ENCODE measurements at places on chromosomes 7 and 10. TPM values are rescaled to one million over a fixed set of nuclear protein-coding genes. Genes with fewer than 3 reads are reported as not detected.

The GPC2 gene
- total RNA-seq: 4.1 TPM

The LRMDA gene
- 0.75 TPM for total RNA-seq

The SRGN gene
- 121 TPM for total RNA-seq

The LOXL4 gene
- total RNA-seq: 5.4 TPM

The TYW1B gene
- total RNA-seq: 0.80 TPM

GRCh38 chr10:63520500-63521415 is at the start of gene REEP3:
Gene REEP3, plus strand, starts transcription at chr10:63521401. Its CDS starts 145 bp downstream, at chr10:63521546.
- DNase-seq: no peak

- DNase-seq: peak; percentile 86
These were observed at the start of gene DEPP1 for GRCh38 chr10:44978570-44979280. Gene DEPP1, minus strand, starts transcription at chr10:44978809. Its CDS starts 779 bp downstream, at chr10:44978030.

GRCh38 chr7:151038951-151039849 is 9.1 kb upstream of the ASIC3 start:
- no peak for DNase-seq

DNA sequence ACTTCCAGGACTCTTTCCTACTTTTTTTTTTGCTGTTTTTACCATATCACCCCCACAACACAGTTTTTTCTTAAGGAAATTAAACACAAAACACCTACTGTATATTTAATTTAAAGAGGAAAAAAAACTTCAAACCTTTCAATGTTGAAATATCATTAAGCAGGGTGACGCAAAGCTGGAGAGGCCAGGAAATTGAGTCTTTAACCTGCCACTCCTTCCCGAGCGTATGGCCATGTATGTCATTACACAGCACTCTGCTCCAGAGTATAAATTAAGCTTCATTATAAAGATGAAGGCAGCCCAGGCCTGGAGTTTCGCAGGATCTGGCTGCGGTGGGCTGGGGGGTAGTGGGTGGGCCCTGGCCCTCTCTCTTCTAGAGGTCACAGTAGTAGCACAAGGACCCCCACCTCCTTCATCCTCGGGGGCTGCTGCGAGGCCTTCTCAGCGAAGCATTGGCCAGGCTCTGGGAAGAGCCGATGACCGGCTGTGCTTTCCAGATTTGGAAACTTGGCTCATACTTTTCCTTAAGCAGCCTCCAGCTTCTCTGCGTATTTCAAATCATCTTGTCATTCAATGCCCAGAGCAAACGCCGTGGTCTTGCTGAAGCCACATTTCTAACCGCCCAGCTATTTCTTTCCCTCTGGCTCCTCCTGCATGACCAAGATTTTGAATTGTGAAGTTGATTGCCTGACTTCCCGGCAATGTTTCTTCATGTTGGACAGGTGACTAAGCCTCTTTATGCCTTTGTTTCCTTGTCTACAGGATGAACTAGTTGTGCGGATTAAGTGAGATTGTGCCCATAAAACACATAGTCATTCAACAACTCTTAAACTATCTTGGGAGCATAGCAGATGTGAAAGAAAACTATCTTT is 765.1 kb downstream of the SUGCT start:
- DNase-seq: no peak

DNA sequence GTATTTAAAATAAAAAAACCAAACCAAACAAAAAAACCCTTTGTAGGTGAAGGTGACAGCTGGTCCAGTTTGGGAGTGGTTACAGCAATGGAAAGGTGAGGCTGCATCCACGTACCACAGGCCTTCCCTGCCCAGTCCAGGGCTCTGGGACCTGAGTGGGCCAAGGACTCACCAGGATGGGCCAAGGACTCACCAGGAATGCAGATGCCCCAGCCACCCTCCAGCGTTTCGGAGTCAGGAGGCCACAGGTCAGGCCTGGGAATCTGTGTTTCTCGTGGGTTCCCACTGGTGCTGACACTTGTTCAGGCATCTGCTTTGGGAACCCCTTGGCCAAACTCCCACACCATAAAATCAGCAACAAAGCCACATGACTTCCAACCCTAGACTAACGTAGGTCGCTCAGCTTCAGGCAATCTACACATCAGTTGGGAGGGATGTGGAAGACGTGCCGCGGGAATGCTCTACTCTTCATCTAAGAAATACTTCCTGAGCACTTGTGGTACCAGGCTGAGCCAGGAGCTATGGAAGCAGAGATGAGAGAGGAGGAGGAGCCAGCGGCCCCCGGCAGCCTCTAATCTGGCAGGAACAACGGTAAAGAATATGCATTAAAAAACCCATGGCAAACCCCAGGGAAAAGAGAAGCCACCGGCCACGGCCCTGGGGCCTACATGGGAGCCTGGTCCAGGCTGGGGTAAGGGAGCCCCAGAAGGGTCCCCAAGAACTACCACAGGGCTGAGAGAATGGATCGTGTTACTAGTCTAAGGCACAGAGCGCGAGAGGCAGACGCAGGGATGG is 473.4 kb downstream of the PTPRN2 start:
- DNase-seq: no peak

DNA sequence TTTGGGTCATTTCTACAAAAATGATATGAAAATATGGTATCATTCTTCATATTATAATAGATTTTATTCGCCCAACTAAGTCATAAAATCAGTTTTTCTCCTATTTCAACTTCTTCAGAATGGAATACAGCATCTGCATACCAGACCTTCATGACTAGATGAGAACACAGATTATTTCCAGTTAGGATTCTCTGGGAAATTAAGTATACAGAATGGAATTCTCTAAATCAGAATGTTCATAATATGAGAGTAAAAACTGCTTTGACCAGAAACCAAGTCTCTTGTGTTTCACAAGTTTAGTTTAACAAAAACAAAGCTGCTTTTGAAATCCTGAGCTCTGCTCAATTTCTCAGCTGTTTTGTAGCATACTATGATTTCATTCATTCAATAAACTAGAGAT is 160.3 kb upstream of the SEMA3A start:
- DNase-seq: no peak

GRCh38 chr10:79112881-79113431 is 44.2 kb downstream of the ZMIZ1 start:
- peak; percentile 31 for DNase-seq

GRCh38 chr10:17366705-17367104 is 87.7 kb downstream of the ST8SIA6 start:
- no peak for DNase-seq

DNA sequence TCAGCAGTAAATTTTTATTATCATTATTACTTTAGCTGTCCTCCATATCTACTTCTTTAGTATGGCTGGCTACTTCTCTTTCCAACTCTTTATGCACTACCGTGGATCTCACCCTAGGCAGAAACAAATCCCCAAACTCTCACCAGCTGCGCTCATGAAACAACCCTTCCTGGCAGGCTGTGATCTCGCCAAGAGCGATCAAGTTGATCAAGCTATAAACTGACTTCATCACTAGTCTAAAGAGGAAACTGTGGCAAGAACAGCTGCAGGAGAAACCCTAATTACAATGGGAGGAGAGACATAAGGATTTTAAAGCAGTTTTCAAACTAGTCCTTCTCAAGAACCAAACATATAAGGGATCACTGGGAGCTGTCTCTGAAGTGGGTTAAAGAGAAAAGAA is 160.5 kb upstream of the PRSS58 start:
- no peak for DNase-seq

GRCh38 chr7:20581956-20582355 is 33.5 kb upstream of the ABCB5 start:
- no peak for DNase-seq

DNA sequence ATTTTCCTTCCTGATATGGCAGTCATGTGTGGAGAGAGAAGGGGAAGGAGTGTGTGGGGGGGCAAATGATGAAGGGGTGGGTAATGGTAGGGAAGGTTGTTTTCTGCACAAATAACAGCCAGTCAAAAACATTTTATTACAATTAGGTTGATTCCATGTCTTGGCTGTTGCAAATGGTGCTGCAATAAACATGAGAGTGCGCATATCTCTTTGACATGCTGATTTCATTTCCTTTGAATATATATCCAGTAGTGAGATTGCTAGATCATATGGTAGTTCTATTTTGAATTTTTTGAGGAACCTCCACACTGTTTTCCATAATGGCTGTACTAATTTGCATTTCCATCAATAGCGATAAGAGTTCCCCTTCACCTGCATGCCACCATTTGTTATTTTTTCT is 10.6 kb upstream of the JAZF1 start:
- no peak for DNase-seq

- no peak for DNase-seq
These were observed 90.2 kb downstream of the PPP1R9A start for GRCh38 chr7:94997547-94997946.

DNA sequence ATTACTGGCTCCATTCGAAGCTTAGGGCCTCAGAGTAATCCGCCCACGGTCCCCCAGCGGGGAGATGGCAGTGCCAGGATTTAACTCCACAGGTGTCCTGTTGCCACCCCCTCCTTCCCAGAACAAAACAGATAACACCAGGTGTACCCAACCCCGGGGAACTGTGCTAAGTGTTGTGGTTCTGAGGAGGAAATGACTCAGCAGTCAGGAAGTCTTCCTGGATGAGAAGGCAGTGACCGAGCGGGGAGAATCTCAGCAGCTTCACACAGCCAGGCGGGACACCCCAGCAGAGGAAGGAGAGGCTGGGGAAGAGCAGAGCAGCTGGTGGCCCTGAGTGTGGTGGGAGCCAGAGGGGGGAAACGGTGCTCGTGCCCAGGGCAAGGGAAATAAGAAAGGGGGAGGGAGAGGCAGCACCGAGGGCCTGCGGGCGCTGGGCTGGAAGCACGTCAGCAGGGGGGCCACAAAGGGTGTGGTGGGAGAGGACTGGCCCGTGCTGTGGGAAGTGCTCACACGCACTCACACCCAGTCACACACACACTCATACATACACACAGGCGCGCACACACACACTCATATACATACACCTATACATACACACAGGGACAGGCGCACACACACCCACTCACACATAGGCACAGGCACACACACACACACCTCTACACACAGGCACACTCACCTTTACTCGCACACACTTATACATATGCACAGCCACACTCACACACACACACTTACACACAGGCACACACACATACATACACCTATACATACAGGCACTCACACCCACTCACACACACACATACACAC is 59.8 kb upstream of the CHST15 start:
- peak; percentile 74 for DNase-seq

DNA sequence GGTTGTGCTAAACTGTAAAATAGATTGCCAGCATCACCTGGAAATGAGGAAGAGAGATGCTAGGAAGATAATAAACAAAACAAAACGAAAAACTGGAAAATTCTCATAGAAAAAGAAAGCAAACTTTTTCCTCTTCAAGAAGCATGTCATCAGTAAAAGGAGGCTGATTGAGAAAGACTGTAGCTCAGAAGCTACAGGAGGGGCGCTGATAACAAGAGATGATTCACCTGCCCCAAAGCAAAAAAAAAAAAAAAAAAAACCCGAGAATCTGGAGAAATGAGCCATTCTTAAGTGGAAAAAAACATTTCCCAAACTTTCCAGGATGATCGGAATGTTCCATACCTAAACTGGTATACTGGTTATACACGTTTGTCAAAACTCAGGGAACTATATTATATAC is 130.5 kb upstream of the C1QL3 start:
- no peak for DNase-seq

- DNase-seq: no peak
These were observed 315.2 kb upstream of the MTPN start for GRCh38 chr7:136292365-136292764.

GRCh38 chr10:43965918-43966570 is 317.4 kb upstream of the ZNF32 start:
- DNase-seq: no peak

DNA sequence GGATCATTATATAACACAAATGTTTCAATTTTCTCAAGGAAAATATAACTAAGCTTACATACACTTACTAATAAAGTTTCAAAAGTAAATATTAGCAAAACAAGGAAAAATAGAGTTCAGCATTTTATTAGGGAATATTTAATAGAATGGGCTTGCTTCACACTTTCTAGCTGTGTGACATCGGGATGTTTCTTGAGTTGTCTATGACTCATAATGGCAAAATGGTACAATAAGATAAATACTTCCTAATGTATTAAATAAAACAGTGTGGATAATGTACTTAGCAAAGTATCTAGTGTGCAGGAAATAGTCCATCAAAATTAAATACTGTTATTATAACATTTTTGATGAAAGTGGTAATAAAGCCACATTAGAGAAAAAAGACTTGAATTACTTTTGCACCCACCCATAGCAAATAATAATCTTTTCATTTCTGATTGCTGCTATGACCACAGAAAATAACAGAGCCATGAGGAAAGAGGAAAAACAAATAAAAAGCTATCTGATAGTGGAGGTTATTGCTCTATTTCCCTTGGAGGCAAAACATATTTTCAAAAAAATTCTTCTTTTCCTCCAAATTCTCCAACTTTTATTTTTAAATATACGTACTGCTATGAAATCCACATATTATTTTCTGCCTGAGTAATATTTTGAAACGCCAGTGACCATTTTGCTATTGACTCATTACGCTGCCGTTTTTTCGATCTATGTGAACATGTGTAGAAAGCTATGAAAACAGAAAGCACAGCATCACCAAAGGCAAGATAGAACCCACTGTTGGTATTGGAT is 272.9 kb upstream of the KLF6 start:
- no peak for DNase-seq

GRCh38 chr7:97313900-97314299 is 196.4 kb downstream of the SDHAF3 start:
- DNase-seq: no peak

DNA sequence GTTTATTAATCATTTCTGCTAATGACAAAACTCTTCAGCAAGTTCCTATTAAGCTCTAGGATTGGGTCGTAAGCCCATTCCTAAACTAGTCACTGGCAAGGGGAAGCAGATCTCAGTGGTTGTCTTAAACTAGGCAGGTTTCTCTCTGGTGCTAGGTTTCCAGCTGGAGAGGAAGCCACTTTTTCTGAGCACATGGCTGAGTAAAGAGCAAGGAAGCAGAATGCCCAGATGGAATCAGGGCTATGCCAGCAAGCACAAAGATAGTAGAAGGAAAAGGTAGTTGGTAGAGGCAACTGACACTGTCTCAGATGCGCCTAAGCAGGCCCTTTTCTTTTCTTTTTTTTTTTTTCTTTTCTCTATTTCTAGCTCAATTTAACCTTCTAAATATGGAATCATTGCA is 224.9 kb downstream of the EXOC4 start:
- no peak for DNase-seq

DNA sequence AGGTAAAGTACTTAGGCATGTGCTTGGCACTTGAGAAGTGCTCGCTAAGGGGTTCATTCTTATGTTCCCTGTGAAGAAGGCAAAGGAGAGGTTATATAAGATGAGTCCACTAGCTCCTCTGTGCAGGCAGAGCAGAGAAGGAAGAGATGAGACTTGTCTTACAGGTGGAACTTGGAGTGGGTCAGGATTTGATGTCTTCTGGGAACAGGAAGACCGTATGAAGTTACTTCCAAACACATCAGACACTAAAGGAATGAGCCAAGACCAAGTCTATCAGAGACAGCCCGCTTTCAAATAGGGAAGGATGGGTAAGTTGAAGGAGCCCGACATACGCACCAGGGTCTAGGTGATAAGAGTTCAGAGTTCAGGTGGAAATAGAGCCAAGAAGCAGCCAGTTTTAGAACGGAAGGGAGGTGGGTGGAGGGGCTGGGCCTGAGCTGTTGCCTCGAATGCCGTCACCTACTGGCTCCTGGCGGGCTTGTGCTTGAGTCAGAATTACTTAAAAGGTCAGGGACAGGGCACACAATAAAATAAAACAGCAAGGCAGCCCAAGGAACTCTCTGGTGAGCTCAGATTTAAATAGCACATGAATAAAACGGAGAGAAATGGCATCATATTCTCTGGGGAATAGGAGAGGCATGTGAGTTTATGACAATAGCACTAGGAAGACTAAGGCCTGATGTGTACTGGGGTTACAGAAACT is 56.1 kb upstream of the GRB10 start:
- no peak for DNase-seq

Measured in epithelial cell of proximal tubule (primary cell).